ENCODE measurements at places on chromosomes 4 and X. TPM values are rescaled to one million over a fixed set of nuclear protein-coding genes. Genes with fewer than 3 reads are reported as not detected.

The SNCA gene
- 140 TPM for total RNA-seq

The RS1 gene
- total RNA-seq = not detected

The ZNF141 gene
- total RNA-seq = 12.7 TPM

The HDAC8 gene
- total RNA-seq = 26.5 TPM

The MCTS1 gene
- 36.9 TPM for total RNA-seq

The HSFX3 gene
- not detected for total RNA-seq

The CXCL8 gene
- 47.1 TPM for total RNA-seq

The BEX5 gene
- not detected for total RNA-seq

The ABLIM2 gene
- total RNA-seq = 8.8 TPM

The ZXDA gene
- 17.1 TPM for total RNA-seq

The CCKAR gene
- not detected for total RNA-seq

The FAM9C gene
- total RNA-seq = not detected

The ASB12 gene
- not detected for total RNA-seq

The NXF2 gene
- not detected for total RNA-seq

The GPRASP3 gene
- total RNA-seq = 6.0 TPM

The CT55 gene
- not detected for total RNA-seq

The STATH gene
- total RNA-seq = not detected

The PRDM8 gene
- 1.2 TPM for total RNA-seq

The UGT2B15 gene
- not detected for total RNA-seq

The UTP14A gene
- total RNA-seq = 25.0 TPM

The MAOA gene
- total RNA-seq = 161 TPM

The JCHAIN gene
- not detected for total RNA-seq

The VEGFC gene
- total RNA-seq = 10.8 TPM

The KIF4A gene
- 29.6 TPM for total RNA-seq

The MRPL1 gene
- 40.5 TPM for total RNA-seq

The CT45A2 gene
- not detected for total RNA-seq

The TLL1 gene
- total RNA-seq = 32.7 TPM

The AMBN gene
- not detected for total RNA-seq

The GRID2 gene
- not detected for total RNA-seq

The GAK gene
- 93.5 TPM for total RNA-seq

The OPRPN gene
- not detected for total RNA-seq

The HADH gene
- 18.0 TPM for total RNA-seq

The RGN gene
- total RNA-seq = 0.42 TPM

The TMEM47 gene
- 8.7 TPM for total RNA-seq

The ASB11 gene
- not detected for total RNA-seq

The MTTP gene
- 0.23 TPM for total RNA-seq

The FHDC1 gene
- 0.68 TPM for total RNA-seq

The BGN gene
- 27.4 TPM for total RNA-seq

The WAS gene
- total RNA-seq = 0.09 TPM

The CHRDL1 gene
- 0.09 TPM for total RNA-seq

The MAGEA4 gene
- total RNA-seq = not detected

The FAM133A gene
- not detected for total RNA-seq

The SPACA5 gene
- total RNA-seq = not detected

The TRAM1L1 gene
- total RNA-seq = 0.17 TPM

The INPP4B gene
- 20.9 TPM for total RNA-seq

The APLN gene
- total RNA-seq = 124 TPM

The STIM2 gene
- 18.2 TPM for total RNA-seq

The PRR32 gene
- not detected for total RNA-seq

The TMEM150C gene
- 6.0 TPM for total RNA-seq

The SMR3B gene
- not detected for total RNA-seq

The CPZ gene
- not detected for total RNA-seq

The NSD2 gene
- total RNA-seq = 102 TPM

The DIAPH2 gene
- total RNA-seq = 25.4 TPM

The CPXCR1 gene
- not detected for total RNA-seq

The RTL3 gene
- not detected for total RNA-seq

The UNC5C gene
- 0.23 TPM for total RNA-seq

The DIPK2B gene
- total RNA-seq = 88.8 TPM

The NIPAL1 gene
- total RNA-seq = 0.47 TPM

Measured in dermis blood vessel endothelial cell (primary cell).